AG10803 (cell line): ENCODE measurements at places on chromosomes 16 and 17.
A peak's percentile ranks its signal among the peaks of the same experiment; 100 is the strongest.

DNA sequence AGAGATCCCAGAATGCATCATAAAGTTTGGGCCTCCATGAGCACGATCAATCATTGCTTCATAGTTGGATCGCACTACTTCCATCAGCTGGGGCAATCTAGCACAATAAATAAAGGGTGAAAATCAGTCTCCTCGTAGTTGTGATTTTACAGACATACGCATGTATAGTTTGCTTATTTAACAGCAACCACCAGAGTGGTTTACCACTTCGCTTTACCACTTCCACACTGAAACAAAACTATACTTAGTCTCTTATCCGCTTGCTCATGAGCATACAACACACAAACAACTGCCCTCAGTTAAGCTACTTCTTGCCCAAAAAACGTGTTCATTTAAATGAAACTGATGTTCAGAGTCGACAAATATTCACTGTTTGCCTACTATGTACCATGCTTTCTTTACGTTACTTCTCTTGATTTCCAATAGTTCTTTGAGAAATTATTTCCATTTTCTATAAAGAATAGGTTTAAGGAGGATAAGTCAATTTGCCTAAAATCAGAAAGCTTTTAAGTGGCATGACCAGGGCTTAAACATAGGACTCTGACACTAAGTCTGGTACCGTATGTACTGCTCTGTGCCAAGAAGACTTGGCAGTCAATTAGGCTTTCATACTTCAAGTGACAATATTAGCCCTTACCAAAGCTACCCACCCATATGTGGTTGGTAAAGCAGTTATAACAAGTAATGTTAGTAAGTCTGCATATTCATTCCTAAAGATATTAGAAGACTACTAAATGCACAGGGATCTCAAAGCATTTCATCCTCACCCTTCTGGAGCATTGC, 22.0 kb downstream of the SETD6 start:
- DNase-seq, result no peak

DNA sequence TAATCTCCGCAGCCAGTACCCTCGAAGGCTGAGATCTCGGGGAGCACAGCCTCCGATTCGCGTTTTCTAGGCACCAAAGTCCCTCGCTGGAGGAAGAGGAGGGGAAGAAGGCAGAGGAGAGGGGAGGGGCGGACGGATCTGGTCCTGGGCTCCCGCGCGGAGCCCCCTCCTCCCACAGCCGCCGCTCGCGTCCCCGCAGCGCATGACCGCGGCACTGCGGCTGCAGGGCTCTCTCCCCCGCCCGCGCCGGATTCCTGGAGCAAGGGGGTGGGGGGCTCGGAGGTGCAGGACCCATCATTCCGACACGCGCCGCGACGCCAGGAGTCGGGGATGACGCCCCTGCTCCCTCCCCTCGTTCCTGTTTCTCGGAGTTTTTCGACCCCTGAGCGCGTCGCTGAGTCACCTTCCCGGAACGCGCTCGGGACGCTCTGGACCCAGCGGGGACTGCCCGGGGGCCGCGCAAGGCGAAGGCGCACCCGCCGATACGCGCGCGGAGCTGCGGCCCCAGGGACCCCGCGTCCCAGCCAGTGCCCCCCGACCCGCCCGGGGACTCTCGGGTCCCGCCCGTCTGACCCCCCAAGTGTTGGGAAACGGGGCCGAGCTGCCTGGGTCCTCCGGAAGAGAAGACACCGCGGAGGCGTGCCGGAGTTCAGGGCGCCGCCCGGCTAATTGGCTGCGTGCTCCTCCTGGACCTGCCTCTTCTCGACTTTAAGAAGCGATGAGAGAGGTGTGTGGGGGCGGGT, 1.4 kb upstream of the SPHK1 start:
- DNase-seq, result peak; percentile 72

- no peak for DNase-seq
Observed at GRCh38 chr16:67149276-67150046, 1.3 kb downstream of the B3GNT9 start.

GRCh38 chr17:82957961-82958561, 118.2 kb upstream of the ZNF750 start:
- DNase-seq, result no peak

DNA sequence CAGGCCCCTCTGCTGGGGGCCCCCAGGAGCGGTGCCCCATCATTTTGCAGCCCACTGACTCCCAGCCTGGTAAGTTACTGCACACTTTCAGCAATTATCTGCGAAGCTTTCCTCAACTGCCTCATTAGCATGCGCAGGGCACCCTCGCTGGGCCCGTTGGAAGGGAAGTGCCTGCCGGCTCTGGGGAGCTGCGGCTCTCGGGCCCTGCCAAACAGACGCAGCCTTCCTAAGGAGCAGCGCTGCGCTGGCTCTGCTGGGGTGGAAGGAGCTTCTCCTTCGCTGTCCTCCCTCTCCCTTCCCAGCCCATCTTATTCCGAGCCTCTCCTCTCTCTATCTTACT, 71.0 kb downstream of the RBBP6 start:
- peak; percentile 21 for DNase-seq

DNA sequence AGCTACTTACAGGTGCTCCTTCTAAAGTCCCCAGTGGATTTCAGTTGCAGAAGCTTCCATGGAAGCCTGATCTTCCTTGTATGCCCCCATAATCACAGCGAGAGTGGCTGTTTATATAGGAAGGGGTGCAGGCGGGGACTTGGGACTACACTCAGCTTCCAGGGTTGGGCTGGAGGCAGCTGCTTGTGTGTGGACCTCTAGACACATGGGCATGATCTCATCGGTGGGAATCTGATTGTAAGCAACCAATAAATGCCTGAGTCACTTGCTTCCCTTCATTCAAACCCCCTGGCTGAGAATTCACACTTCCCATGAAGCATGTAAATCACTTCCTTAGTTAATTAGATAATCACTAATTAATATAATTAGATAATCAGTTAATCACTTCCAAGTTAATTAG, 1.0 kb upstream of the KRT20 start:
- DNase-seq, result peak; percentile 6

- DNase-seq, result no peak
Observed at GRCh38 chr17:68600067-68600930, 868 bp downstream of the FAM20A start.

- peak; percentile 85 for DNase-seq
Observed at GRCh38 chr17:13601776-13602551, at the start of gene HS3ST3A1. HS3ST3A1 (minus strand) TSS chr17:13601929; CDS start chr17:13601129, 800 bp downstream.

- DNase-seq, result peak; percentile 42
Observed at GRCh38 chr16:48158296-48158695, 2.5 kb upstream of the ABCC12 start.

- DNase-seq, result no peak
Observed at GRCh38 chr16:85860413-85861094, 38.4 kb upstream of the IRF8 start.

DNA sequence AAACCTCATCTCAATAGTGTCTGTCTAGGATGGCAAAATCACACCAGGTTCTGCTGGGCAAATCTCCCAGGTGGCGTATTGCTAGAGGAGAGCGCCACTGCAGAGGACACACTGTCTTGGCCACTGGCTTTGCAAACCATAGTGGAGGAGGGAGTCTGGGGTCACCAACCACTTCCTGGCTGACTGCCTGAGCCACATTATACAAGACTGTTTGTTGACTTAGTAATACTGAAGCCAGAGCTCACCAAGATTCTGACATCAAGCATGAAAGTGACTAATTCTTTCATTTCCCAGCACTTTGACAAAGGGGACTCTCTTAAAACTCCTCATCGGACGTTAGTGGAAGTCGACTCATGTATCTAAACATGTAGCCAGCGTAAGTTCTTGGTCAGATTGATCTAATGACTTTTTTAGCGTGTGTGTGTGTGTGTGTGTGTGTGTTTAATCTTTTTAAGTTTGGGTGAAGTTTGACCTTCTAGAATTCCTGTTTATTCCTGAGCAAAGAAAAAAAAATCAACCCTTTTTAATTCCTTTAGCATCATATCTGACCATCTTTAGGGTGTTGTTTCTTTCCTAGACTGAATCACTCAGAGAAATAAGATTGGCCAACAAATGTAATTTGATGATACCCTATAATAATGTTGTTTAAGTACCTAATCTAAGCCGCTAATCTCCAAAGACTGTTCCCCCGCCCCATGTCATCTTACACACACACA, 13.7 kb downstream of the PITPNC1 start:
- peak; percentile 87 for DNase-seq
